Activated CD8-positive, alpha-beta memory T cell treated with anti-CD3 and anti-CD28 coated beads for 1 hour (primary cell): ENCODE measurements at places on chromosomes 7 and 10.

DNA sequence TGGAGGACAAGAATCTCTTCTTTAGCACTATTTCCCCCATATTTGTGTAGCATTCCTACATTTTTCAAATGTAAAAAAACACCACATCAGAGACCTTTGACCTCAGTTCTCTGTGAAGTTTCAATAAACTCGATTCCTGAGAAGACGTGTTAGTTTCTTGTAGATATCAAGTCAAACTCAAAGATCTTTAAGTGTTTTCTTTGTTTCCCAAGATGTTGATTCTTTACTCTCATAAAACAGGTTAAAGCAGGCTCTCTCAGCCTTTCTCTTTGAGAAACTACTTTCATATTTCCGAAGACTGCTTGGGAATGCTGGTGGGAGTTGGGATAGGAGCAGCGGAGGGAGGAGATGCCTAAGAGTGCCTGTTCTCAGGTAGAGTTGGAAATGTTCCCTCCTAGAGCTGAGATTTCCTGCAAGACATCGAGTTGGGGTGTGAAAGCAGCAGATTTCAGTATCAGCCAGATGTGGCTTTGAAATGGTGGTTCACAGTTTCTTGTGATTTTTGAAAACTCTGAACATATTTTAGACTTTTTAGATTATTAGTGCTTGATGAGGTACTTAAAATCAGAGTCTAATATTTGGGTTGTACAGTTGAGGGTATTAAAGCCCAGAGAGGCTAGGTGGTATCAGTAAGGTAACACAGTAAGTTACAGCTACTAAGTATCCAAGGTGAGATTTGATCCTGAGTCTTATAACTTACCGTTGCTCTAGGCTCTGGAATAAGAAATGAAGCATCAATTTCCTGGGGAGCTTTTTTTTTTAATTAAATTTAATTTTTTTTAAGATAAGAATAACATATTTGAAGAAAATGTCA is 13.9 kb downstream of the ADK start:
- no peak for DNase-seq

GRCh38 chr10:22444219-22444788 is 99.0 kb downstream of the SPAG6 start:
- DNase-seq: no peak

- no peak for DNase-seq
Measured at GRCh38 chr7:93715234-93715633, 140.7 kb upstream of the CALCR start.

GRCh38 chr10:15046626-15047025 is 2.9 kb downstream of the OLAH start:
- no peak for DNase-seq

GRCh38 chr10:69639291-69640195 is 9.5 kb downstream of the FAM241B start:
- DNase-seq: peak; percentile 35

GRCh38 chr10:8042721-8043568 is 11.5 kb upstream of the GATA3 start:
- no peak for DNase-seq

DNA sequence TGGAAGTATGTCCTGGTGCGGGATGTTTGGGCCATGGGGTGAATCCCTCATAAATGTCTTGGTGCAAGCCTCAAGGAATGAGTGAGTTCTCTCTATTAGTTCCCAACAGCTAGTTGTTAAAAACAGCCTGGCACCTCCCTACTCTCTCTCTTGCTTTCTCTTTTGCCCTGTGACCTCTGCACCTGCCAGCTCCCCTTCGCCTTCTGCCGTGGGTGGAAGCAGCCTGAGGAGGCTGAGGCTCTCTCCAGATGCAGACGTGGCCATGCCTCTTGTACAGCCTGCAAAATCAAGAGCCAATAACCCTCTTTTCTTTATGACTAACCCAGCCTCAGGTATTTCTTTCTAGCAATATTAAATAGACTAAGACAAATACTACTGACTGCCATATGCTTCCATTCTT is 210.3 kb downstream of the POM121L12 start:
- no peak for DNase-seq

GRCh38 chr10:123227706-123228105 is 73.5 kb downstream of the BUB3 start:
- no peak for DNase-seq

DNA sequence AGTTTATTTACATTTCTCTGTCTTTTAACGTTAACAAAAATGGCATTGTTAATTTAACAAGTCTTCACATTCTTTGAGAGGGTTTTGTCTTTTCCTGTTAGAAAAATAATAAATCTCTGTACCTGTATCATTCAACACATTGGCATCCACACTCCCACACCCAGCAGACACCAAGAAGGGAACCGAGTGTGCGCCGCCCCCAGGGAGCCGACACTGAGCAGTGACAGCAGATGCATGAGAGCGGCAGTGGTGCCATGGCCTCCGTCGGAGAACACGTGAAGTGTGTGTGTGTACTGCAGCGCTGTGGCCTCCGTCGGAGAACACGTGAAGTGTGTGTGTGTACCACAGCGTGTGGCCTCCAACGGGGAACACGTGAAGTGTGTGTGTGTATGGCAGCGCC is 63.3 kb downstream of the DYNC2I1 start:
- no peak for DNase-seq

- no peak for DNase-seq
Measured at GRCh38 chr7:155533120-155533826, 13.1 kb downstream of the CNPY1 start.

DNA sequence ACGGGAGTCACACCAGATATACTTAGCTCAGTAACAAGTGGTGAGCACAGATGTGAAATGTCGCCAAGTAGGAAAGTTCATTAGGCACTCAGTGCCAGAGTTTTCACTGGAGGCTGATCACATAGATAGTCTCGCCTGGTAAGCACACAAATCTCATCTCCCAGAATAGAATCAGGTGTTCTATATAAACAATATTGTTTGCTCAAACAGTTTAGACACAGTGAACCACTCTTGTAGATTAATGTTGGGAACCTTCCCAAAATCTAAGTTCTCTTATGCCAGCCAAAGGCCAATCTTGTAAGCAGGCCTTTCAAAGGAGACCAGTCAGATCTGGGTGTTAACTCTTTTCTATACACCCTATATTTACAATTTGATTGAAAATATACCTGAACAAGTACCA is 716.5 kb upstream of the GRM3 start:
- DNase-seq: no peak

GRCh38 chr7:50663396-50664102 is 98.3 kb upstream of the DDC start:
- no peak for DNase-seq

- no peak for DNase-seq
Measured at GRCh38 chr7:28315565-28316410, 96.5 kb upstream of the CREB5 start.

- no peak for DNase-seq
Measured at GRCh38 chr10:78755877-78756455, 312.8 kb upstream of the ZMIZ1 start.
